ENCODE measurements at places on chromosomes 12 and 14.
A peak's percentile ranks its signal among the peaks of the same experiment; 100 is the strongest.

DNA sequence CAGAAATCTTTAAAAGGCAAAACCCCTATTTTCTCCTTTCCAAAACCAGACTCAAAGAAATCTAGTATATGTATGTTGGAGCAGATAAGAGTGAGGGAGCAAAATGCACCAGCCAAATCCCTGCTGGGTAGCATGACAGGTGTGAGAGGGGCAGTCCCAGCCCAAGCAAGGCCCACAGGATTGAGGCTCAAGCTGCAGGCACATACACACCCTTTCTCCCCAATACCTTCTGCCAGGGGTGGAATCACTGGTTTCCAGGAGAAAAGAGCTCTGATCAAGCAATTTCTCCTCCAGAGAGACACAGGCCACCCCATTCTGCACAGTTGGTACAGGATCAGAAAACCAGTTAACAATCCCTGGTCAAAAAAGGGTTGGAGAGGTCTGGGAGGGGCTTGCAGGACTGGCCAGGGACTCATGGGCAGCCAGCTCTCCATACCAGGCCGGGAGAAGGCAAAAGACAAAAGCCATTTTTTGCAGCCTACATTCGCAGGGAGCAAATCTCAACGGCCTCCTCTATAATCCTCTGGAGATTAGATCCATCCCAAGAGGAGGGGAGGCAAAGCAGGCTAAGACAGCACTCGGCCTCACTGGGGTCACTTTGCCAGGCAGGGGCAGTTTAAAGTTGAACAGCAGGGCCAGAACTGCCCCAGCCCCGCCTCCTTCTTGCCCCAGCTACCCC is 2.1 kb downstream of the KMT2D start:
- peak overlapping the region; percentile 94 for H3K4me3 ChIP-seq
- H3K36me3 ChIP-seq, result peaks cover 4% of the 10 kb centered on the region
- no peak for DNase-seq
- H3K27me3 ChIP-seq, result no peaks in the 10 kb centered on the region
- peaks cover 34% of the 10 kb centered on the region for H3K4me1 ChIP-seq

DNA sequence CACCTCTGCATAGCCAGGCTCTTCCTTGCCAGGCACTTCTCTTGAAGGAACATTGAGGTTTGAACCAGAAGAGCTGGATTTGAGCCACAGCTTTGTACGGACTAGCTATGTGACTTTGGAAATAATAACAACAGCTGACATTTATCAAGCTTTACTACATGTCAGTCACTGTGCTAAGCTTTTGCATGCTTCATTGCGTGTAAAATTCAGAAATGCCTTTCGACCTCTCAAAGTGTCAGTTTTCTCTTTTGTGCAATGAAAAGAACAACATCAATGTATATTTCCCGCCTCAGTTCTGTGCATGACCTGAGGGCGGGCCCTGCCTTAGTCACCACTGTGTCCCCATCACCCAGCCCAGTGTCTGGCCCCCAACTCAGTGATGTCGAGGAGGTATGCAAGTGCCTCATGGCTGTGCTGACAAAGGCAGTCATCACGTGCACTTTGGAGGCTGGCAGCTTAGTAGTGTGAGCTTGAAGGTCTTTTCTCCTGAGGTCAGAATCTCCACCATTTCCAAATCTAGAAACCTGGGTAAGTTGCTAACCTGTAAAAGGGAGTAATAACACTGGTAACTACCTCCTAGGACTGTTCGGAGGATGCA is 17.9 kb upstream of the AQP2 start:
- no peak overlapping the region for H3K27ac ChIP-seq
- no peaks in the 10 kb centered on the region for H3K36me3 ChIP-seq
- no peak overlapping the region for H3K4me3 ChIP-seq
- H3K27me3 ChIP-seq, result no peaks in the 10 kb centered on the region
- H3K4me1 ChIP-seq, result no peaks in the 10 kb centered on the region

GRCh38 chr14:101511620-101512375 is 49.5 kb upstream of the DIO3 start:
- H3K4me3 ChIP-seq, result no peak overlapping the region
- H3K4me1 ChIP-seq, result no peaks in the 10 kb centered on the region
- H3K27me3 ChIP-seq, result no peaks in the 10 kb centered on the region
- DNase-seq, result no peak
- no peaks in the 10 kb centered on the region for H3K36me3 ChIP-seq

GRCh38 chr14:75434138-75434889 is 6.5 kb downstream of the JDP2 start:
- no peak overlapping the region for H3K4me3 ChIP-seq
- DNase-seq, result no peak
- H3K4me1 ChIP-seq, result peaks cover 16% of the 10 kb centered on the region
- no peak overlapping the region for H3K27ac ChIP-seq

DNA sequence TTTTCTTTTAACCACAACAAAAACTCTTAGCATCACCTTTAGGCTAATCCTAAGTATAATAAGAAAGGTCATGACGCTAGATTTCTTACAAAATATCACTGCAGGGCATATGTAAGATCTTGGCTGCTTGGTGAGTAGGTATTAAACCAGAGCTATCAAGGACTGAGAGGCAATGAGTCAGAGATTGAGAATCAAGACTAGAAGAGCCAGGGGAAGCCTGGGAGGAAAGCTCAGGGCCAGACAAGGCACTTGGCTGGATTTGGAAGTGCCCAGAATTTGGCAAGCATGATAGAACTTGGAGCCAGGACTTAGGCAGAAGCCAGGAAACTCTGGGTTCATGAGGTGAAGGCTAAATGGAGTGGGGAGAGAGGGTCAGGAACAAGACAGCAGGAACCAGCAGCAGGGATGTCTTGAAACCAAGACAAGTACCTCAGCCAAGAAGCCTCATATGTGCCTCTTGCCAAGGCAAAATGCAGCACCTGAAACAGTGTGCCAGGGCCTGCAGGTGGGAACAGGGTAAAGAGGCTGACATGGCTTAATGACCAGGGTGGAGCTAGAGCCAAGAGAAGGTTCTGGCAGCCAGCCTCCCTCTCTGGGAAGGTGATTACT is 49.9 kb downstream of the PTHLH start:
- H3K27me3 ChIP-seq, result no peaks in the 10 kb centered on the region
- peaks cover 12% of the 10 kb centered on the region for H3K4me1 ChIP-seq
- peak; percentile 13 for DNase-seq
- H3K27ac ChIP-seq, result peak overlapping the region; percentile 67

GRCh38 chr12:4120316-4120917 is 153.1 kb upstream of the CCND2 start:
- H3K27me3 ChIP-seq, result no peaks in the 10 kb centered on the region
- no peak overlapping the region for H3K4me3 ChIP-seq
- no peak for DNase-seq
- H3K27ac ChIP-seq, result no peak overlapping the region
- no peaks in the 10 kb centered on the region for H3K36me3 ChIP-seq
- H3K4me1 ChIP-seq, result peaks cover 13% of the 10 kb centered on the region

DNA sequence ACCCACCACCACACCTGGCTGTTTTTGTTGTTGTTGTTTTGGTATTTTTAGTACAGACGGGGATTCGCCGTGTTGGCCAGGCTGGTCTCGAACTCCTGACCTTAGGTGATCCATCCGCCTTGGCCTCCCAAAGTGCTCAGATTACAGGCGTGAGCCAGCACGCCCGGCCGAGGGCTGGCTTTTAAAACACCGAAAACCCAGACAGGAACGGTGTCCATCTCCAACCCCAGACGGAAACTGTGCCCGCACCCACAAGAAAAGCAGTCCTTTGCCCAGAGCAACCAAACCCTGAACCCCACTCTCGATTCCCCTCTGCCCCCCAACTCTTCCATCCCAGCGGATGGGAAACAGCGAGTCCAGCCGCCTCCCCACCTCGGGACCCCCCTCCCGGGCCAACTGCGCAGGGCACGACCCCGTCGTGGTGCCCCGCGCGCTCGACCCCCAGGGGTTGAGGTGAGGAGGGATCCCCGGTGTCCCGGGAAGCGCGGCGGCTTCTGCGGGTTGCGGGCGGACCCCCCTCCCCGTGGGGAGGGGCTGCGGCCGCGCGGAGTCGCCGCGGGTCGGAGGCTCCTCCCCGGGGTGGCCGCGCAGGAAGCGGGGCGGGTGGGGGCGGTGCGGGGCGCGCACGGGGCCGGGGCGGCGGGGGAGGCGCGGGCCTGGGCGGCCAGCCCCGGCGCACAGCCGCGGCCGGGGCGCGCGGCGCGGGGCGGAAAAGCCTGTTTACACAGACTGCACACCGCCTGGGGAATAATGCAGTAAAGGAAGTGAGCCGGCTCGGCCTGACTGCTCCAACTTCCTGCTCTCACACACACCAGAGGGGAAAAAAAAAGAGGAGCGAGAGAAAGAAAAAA is at the start of gene ELK3:
ELK3 (plus strand) TSS at position 651 of the 851 bp plus-strand sequence.
- peaks cover 14% of the 10 kb centered on the region for H3K4me1 ChIP-seq
- peak within 1 kb of the TSS; percentile 92 for H3K4me3 ChIP-seq
- H3K36me3 ChIP-seq, result no peaks in the 10 kb centered on the region
- H3K27me3 ChIP-seq, result no peaks in the 10 kb centered on the region

GRCh38 chr12:96063046-96063445 is 27.7 kb upstream of the LTA4H start:
- no peak overlapping the region for H3K27ac ChIP-seq
- H3K27me3 ChIP-seq, result no peaks in the 10 kb centered on the region
- no peaks in the 10 kb centered on the region for H3K36me3 ChIP-seq
- no peak overlapping the region for H3K4me3 ChIP-seq
- no peaks in the 10 kb centered on the region for H3K4me1 ChIP-seq

GRCh38 chr12:9118158-9118557 is 2.4 kb upstream of the A2M start:
- peaks cover 62% of the 10 kb centered on the region for H3K4me1 ChIP-seq
- peak overlapping the region; percentile 66 for H3K4me3 ChIP-seq
- no peaks in the 10 kb centered on the region for H3K27me3 ChIP-seq
- H3K27ac ChIP-seq, result peak overlapping the region; percentile 90
- DNase-seq, result no peak
- H3K36me3 ChIP-seq, result no peaks in the 10 kb centered on the region

- peaks cover 15% of the 10 kb centered on the region for H3K4me1 ChIP-seq
- H3K4me3 ChIP-seq, result no peak overlapping the region
- no peaks in the 10 kb centered on the region for H3K27me3 ChIP-seq
- H3K27ac ChIP-seq, result no peak overlapping the region
- no peaks in the 10 kb centered on the region for H3K36me3 ChIP-seq
Measured at GRCh38 chr14:101849640-101850039, 88.1 kb downstream of the PPP2R5C start.

- peaks cover 45% of the 10 kb centered on the region for H3K4me1 ChIP-seq
- H3K36me3 ChIP-seq, result no peaks in the 10 kb centered on the region
- no peak for DNase-seq
- H3K27ac ChIP-seq, result peak overlapping the region; percentile 38
- H3K4me3 ChIP-seq, result peak overlapping the region; percentile 99
- no peaks in the 10 kb centered on the region for H3K27me3 ChIP-seq
Measured at GRCh38 chr12:124564232-124564958, 3.0 kb downstream of the NCOR2 start.

GRCh38 chr14:63435838-63436237 is 107.3 kb downstream of the PPP2R5E start:
- peaks cover 54% of the 10 kb centered on the region for H3K4me1 ChIP-seq
- no peaks in the 10 kb centered on the region for H3K36me3 ChIP-seq
- H3K4me3 ChIP-seq, result peak overlapping the region; percentile 33

DNA sequence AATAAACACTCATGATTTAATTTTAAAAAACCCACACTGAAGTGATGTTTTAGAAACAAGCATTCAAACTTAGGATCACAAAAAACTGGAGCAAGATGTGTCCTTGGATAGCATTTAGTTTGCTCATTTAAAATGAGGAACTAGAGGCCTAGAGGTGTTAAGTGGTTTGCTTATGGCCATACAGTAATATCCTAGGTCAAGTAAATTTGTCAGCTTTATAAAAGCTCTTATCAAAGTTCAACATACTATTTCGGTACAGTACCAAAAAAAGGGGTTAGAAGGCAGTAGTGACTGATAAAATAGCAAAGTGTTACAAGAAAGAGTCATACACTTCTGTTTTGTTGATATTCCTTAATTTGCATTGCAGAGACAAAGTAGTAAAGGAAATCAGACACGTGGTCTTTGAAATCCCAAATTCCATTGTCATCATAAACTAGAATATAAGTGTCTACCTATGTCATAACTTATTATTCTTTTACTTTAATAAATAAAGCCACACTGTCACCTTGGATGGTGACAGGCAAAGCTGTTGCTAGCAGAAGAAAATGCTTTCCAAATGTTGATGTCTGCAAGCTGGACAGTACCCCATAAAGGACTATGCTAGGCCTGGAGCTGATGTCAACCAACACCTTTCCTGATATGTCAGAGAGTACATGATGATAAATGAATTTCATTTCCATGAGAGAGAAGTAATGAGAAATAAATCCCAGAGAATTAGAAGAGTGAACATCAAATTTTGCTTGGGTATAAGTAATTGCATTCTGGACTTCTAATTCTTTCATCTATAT is 17.6 kb upstream of the SRP54 start:
- no peak for DNase-seq
- no peak overlapping the region for H3K4me3 ChIP-seq
- no peaks in the 10 kb centered on the region for H3K4me1 ChIP-seq
- H3K27ac ChIP-seq, result no peak overlapping the region

- DNase-seq, result no peak
- H3K36me3 ChIP-seq, result no peaks in the 10 kb centered on the region
- peaks cover 8% of the 10 kb centered on the region for H3K4me1 ChIP-seq
- no peaks in the 10 kb centered on the region for H3K27me3 ChIP-seq
Measured at GRCh38 chr12:92471551-92471950, 231.2 kb upstream of the PLEKHG7 start.
